ENCODE measurements at places on chromosomes 2 and 18.

GRCh38 chr2:143468341-143468888 is 339.2 kb downstream of the ARHGAP15 start:
- DNase-seq, result no peak

- DNase-seq, result no peak
Observed at GRCh38 chr2:216345846-216346245, 26.4 kb downstream of the MARCHF4 start.

DNA sequence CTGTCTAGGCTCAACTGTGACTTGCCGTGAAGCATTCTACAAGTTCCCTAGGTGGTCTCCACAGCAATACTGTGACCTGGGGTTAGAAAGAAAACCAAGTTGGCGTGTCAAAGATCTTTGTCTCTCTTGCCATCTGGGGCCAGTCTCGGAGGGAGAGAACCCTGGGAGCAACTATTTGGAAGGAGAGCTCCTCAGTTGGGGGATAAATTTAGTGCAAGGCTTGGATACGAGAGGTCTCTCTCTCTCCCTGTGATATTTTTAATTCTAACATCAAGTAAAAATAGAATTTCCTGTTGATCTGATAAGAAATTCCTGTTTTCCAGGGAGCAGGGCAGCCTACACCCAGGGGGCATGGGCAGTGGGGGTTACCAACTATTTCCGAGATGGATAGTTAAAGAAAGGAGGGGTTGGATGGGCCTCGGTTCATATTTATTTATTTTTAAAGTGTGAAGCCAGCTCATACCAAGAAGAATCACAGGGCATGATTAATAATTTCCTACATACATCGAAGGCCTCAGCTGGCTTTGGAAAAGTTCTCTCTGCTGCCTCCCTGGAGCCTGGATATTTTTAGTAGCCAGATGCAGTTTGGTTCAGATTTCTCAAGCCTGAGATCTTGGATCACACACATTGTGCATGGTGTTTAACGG is 62.8 kb downstream of the EHD3 start:
- no peak for DNase-seq

- no peak for DNase-seq
Observed at GRCh38 chr2:24702800-24703199, 90.4 kb downstream of the PTRHD1 start.

- no peak for DNase-seq
Observed at GRCh38 chr2:111030945-111031344, 89.8 kb upstream of the BCL2L11 start.
